ENCODE measurements at places on chromosomes 3 and 15. TPM values are rescaled to one million over a fixed set of nuclear protein-coding genes. Genes with fewer than 3 reads are reported as not detected.
A peak's percentile ranks its signal among the peaks of the same experiment; 100 is the strongest.

The HRH1 gene
- total RNA-seq, result 6.1 TPM

The SERINC4 gene
- total RNA-seq, result not detected

The MUC13 gene
- total RNA-seq, result not detected

The ARL6 gene
- 6.7 TPM for total RNA-seq

DNA sequence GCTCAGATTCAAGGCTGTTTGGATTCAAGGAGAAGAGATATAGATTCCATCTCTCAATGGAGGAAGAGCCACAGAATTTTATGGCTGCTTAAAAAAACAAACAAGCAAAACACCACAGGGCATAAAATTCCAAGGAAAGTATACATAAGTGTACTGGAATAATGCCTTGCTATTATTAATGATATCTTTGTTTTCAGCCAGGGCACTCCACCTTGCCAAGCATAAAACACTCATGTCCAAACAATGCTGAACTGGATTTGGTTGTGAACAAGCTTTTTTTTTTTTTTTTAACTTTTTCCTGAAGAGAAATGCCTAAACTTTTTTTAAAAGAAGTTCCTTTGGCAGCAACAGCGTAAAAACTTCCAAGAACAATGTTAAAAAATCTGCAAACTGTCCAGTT, 4.8 kb upstream of the CLSTN2 start:
- no peak for DNase-seq

- no peak for DNase-seq
These were observed 109.5 kb downstream of the STAG1 start for GRCh38 chr3:136642711-136643110.

DNA sequence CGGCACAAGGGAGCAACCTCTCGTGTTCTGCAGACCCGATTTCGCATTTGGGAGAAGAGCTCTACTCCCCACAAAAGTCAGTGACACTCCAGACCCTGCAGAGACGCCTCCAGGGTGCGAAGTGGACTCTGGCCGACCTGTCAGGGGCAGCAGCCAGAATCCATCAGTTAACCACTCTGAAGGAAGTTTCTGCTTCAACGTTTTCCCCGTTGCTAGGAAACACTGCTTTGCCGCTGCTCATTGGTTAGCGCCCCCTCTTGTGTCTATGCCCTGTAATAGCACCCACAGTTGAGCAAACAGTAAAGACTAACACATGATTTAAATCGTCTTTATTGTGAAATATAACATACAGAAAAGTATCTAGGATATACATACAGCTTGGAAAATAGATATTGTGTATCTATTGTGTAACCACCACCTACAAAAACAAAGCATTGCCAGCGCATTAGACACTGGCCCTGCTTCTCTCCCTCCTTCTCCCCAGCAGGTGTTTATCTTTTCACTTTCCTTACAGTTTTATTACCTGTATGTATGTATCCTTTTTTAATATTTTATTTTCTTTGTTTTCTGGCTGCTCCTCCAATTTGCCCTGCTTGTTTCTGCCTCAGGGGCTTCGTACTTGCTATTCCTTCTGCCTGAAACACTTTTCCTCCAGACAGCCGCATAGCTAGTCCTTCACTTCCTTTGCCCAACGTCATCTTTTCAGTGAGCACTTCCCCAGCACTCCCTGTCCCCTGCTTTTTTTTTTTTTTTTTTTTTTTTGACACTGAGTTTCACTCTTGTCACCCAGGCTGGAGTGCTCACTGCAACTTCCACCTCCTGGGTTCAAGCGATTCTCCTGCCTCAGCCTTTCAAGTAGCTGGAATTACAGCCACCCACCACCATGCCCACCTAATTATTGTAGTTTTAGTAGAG, 38.8 kb downstream of the TMEM40 start:
- DNase-seq, result peak; percentile 90

DNA sequence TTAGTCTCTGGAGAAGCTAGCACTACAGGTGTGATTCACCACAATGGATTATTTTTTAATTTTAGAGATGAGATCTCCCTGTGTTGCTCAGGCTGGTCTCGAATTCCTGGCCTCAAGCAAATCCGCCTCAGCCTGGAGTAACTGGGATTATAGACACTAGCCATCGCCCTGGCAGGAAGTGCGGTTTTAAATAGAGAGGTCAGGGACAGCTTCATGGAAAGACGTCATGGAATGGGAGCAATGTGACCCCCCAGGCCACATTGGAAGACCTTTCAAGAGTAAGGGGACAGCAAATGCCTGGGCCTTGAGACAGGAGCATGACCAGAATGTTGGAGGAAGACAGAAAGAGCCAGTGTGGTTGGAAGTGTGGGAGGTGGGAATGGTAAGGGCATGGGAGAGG, 2.2 kb upstream of the ISG20 start:
- no peak for DNase-seq

DNA sequence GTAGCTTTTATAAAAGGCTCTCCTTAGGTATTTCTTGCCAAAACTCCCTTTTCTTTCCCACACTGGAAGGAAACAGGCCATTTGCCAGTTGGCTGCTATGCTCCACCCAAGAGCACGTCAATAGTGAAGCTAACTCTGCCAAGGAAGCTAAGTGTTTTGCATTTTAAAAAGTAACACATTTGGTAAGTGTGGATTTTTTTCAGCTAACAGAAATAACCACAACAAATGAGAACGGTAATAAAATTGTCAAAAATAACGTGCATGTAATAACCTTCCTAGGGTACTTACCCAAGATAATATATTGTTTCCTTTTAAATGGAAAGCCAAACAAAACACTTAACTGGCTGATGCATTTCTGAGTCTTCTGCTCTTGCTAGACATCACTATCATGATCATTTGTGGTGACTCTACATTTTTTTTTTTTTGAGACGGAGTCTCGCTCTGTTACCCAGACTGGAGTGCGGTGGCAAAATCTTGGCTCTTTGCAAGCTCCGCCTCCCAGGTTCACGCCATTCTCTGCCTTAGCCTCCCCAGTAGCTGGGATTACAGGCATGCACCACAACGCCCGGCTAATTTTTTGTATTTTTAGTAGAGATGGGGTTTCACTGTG, 4.6 kb downstream of the DPP8 start:
- peak; percentile 74 for DNase-seq

DNA sequence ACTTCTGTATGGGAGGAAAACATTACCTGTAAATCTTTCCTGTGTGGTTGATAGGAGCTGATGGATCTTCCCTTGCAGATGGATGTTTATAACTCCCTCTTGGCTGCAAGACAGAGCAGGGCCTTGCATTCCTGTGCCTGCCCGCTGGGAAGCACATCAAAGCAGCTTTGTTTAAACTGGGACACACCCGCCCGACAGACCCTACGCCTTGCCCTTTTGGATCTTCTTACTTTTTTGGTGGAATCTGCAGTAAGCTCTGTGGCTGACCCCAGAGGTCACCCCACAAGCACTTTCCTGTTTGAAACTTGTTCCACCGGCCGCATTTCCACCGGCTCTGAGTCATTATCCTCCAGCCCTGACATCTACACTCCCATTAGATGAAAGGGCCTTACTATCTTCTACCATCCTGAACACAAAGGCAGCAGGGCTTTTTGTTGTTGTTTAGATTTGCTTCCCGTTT, 244.1 kb upstream of the STT3B start:
- peak; percentile 87 for DNase-seq

DNA sequence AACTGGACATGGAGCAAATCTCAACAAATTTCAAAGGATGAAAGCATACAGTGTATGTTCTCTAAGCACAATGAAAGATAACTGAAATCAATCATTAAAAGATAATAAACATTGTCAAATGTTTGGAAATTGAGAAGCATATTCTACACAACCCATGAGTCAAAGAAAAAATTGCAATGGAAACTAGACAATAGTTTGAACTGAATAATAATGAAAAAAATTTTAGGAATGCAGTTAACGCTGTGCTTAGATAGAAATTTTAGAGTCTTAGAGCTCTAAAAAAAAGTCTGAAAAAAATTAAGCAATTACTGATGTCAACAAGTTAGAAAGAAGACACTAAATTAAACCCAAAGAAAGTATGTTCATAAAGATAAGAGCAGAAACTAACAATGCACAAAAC, 15.5 kb downstream of the RABL3 start:
- no peak for DNase-seq

DNA sequence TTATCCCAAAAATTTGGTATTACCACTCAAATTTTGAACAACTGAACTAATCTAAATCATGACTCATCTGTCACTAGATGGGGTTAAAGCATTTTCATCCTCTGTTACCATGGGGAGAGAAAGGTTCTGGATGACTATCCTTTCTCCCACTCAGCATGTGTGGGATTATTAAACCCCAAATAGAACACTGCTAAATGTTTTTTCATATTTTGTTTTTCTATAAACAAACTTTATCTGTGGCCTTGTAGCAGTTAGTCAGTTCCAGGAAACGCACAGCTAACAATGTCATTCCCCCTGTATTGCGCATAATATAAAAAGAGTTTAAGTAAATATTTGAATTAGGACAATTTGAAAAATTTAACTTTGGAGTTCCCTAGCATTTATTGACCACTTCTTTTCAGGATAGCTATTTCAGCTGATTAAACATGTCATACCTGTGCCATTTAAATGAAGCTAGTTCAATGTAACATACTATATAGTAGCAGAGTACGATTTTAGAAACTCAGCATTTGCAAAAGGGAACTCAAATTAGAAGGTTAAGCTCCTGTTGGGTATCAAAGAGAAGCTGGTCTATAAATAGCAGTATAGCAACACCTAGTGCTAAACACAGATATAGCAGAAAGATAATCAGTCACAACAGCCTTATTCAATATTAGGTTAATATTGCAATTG, 9.2 kb upstream of the TMEM212 start:
- DNase-seq, result peak; percentile 70

DNA sequence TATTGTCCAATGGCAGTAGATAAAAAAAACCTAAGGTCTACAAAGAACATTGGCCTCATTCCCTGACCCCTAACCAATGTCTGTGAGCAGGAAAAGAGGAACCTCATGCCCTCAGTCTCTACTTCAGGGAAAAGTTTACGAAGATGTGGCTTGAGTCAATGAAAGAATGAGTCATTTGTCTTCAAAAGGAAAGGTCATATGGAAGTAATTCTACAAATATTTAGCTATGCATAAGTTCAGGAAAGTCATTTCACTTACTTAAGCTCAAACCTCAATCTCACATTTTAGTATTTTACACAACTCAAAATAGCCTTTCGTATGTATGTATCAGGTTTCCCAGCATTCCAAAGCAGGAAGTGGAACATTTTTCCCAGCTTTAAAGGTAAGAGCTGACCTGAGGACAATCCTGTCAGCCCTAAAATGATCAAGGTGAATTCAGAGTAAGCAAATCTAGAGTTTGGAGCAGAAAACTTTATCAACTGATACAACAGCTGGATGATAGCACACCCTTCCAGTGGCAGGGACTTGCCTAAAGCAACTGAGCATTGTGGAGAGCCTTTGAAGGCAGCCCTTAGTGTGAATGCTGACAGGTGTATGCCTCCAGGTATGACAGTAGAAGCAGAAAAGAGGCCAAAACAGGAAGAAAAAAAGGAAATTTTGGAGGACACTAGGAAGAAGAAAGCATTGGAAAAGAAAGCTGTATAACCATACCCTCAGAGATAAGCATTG, 53.9 kb upstream of the ACKR4 start:
- DNase-seq, result peak; percentile 65

GRCh38 chr3:29936766-29937165, 655.9 kb downstream of the RBMS3 start:
- no peak for DNase-seq

DNA sequence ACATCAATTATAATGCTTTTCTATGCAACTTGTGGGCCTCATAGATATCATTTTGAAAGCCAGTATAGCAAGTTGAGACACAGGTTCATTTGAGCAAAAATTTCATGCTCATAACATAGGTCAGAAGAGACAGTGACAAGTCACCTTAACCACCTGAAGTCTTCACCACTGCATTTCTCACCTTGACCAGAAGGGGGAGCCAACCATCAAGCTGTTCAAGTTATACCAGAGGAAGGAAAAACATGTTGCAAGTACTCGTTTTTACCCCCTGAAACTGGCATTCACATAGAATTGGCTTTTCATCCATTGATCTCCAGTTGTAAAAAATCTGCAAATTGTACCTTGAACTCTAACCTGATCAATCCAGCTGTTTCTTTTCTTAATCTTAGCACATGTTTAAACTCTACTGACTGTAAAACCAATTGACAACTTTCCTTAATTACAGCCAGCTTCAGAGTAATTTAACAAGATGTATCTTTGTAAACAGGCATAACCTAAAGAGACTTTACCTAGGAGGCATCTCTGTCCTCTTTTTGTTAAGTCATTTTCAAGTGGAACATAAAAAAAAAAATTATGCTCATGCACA, 1.4 kb downstream of the LMOD3 start:
- DNase-seq, result peak; percentile 93

DNA sequence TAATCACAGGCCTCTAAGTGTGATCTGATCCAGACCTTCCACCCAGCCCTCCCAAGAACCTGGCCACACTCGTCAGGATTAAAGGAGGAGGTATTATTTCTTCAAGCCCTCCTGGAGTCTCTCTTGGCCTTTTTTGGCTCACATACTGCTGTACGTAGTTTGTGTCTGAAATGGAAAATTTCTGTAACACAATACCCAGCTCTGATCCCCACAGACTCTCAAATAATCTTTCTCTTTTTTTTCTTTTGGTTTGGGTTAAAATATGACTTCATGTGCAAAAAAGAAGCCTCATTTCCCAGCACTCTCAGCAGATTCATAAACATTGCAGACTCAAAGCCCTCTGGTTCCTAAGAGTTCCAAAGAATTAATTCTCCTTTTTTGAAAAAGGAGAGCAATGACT, 96.5 kb upstream of the PHLDB2 start:
- DNase-seq, result no peak

DNA sequence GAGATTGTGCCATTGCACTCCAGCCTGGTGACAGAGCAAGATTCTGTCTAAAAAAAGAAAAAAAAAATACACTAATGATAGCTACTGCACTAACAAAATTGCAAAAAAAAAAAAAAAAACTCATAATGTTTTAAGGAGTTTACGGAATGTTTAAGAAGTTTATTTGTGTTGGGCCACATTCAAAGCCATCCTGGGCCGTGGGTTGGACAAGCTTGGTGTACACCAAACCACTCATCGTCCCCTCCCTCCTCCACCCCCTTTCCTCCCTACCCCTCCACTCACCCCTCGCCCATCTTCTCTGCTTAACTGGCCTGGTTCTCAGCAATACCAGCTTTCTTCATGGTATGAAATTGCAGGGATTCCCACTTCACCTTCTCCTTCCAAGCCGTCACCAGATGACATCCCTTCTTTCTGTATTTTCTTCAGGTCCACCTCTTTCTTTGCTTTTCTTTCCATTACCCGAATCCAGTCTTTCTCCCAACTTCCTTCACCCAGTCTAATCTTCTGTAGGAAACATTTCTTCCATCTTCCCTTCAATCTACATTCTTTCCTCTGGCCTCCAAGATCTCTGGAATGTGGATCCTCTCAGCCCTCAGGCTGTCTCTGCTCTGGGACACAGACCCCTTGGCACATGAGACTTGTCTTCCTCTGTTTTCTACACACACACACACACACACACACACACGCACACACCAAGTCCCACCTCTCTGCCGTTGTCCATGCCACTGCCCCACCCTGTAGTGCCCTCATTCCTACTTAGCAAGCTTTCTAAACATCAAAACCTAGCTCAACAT, 3.5 kb upstream of the MESP1 start:
- DNase-seq, result no peak

DNA sequence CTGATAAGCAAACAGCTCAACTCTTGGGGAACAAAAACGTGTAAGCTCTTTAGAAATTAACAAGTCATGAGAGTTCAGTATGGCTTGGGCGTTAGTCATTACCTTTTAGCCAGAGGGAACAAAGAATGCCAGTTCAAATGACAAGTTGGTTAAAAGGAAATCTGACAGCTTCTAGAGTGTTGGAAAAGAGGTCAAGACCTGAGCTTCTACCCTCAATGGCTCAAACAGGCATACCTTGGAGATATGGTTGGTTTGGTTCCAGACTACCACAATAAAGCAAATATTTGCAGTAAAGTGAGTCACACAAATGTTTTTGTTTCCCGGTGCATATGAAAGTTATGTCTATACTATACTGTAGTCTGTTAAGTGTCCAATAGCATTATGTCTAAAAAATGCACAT, 136.1 kb downstream of the CACNA1D start:
- no peak for DNase-seq

Measured in dermis blood vessel endothelial cell (primary cell).